Stimulated activated CD8-positive, alpha-beta memory T cell treated with anti-CD3 and anti-CD28 coated beads, Interleukin-2, amount 100 ng/mL, for 1 hour (primary cell): ENCODE measurements at places on chromosomes 12 and 14.

DNA sequence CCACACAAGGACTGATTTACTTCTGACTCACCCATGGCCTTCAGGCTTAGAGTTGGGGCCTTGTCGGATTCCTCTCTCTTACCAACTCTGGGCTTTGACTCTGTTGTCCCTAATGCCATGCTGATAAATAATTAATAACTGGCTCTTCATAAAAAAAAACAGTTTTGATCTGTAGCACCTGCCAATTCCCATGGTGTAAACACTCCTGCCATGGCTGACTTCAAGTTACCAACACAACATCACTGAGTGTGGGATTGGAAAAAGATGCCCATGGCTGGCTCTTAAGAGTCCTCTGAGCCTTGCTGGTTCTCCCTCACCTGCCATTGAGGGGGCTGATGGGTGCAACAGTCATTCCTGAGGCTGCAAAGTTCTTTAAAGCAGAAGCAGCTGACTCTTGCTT is 104.8 kb downstream of the KIF26A start:
- no peak for DNase-seq

DNA sequence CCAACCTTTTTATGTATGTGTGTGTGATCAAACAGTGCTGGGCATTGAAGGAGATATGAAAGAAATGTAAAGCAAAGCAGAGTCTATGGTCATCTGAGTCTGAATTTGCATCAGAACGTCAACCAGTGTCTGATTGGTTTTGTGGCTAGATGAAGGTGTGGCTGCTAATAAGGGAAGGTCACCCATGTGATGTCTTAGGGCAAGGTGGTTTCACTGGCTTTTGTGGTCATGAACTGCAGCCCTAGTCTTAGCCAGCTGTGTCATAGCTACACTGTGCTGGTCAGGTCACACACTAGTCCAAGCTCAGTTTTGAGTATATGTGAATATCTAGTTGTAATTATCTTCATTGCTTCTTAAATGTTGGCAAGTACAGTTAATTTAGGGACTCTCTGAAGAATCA is 105.8 kb downstream of the TGFB3 start:
- no peak for DNase-seq

DNA sequence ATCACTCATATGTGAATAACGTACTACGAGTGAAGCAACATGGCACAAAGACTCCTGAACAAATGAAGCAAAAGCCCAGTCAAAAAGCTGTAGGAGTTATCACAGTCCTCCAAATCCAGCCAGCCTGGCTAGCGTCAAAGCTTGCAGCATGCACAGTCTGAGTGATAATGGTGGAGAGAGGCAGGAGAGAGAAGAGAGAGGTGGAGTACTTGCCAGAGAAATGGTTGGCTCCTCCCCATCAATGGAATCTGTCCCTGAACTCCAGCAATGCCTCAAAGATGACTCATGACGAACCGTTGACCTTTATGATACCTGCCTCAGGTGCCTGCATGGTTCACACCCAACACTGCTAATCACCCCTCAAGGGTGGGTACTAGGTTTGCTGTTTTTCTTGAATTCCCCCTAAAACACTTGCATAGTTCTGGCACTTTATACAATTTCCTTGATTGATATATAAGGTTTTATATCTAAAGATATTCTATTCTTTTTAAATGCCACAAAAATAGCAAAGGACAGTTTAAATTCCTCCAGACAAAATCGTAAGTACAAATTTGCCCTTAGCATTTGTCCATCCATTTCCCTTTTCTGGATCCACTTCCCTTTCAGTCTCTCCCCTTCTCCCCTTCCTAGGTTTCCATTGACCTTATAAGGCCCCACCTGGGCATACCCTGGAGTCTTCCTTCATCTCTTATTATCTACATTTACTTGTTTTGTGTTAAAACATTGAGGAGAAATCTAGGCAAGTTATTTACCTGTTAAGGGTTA is 10.2 kb downstream of the ARHGDIB start:
- no peak for DNase-seq

DNA sequence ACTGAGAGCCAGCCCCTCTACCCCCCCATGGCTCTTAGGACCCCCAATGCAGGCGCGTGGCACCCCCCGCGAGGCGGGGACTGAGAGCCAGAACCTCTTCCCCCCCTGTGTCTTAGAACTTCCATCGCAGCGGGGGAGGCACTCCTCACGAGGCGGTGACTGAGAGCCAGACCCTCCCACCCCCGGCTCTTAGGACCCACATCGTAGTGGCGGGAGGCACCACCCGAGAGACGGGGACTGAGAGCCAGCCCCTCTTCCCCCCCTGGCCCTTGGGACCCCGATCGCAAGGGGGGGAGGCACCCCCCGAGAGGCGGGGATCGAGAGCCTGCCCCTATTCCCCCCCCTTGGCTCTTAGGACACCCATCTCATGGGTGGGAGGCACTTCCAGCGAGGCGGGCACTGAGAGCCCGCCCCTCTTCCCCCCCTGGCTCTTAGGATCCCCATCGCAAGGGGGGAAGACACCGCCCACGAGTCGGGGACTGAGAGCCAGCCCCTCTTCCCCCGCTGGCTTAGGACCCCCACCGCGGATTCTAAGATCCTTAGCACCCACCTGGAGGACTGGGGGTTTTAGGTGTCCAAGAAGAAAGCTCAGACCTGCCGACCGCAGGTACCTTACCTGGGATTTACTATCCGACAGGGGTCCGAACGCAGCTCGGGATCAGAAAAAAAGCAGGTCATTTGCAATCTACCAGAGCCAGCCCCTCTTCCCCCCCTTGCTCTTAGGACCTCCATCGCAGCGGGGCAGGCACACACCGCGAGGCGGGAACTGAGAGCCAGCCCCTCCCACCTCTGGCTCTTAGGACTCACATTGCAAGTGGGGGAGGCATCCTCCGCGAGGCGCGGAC is 44.9 kb downstream of the DDX11 start:
- no peak for DNase-seq

GRCh38 chr14:104069541-104069940 is 16.0 kb upstream of the ASPG start:
- no peak for DNase-seq

DNA sequence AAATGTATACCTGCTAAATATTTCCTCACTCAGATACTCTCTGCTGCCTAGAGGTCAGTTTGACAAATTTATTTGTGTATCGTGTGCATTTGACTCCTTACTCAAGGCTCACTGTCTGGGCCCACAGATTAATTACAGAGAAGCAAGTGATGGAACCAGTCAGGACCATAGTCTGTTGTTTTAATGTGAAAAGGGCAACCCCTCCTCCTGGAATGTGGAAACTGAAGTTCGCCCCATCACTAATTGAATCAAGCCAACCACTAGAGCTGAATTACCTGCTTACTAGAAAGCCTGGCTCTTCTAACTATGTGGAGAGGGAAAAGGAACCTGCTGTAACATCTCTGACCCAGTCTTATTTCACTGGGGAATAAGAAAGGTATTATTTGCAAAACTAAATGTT is 199.9 kb upstream of the KRR1 start:
- no peak for DNase-seq

GRCh38 chr14:58088961-58089360 is 63.1 kb downstream of the ARMH4 start:
- DNase-seq: no peak

GRCh38 chr12:979349-979748 is 11.7 kb upstream of the ERC1 start:
- no peak for DNase-seq

DNA sequence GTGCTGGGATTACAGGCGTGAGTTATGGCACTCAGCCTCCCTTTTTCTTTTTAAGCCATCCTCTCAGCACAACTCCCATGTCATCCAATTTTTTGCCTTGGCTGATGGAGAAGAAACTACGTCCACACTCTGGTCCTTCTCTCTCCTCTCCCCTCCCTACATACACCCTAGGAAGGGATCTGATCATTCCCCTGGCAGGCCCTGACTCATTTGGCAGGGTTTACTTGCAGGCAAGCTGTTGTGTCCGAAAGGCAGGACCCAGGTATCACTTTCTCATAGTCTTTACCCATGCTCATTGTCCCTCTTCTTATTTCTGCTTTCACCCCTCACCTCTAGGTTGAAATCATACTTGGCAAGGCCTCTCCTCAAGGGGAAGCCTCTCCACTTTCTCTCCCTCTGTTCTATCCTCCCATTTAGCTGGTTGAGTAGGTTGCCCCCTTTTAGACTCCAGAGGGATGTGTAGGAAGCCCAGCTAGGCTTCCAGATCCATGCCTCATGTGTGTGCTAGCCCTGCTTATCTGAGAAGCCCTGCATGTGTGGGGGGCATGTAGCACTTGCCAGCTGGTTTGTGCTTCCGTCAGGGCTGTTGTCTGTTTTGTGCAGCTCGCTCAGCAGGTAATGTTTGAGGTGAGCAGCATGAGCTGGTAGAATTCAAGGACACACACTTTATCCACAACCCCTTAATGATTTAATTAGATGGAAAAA is 14.8 kb downstream of the GPR19 start:
- DNase-seq: no peak
